Suppressor macrophage treated with lipopolysaccharide for 4 hours (primary cell): ENCODE measurements at places on chromosomes 11 and 22.

GRCh38 chr11:116101902-116102301, 597.7 kb upstream of the CADM1 start:
- DNase-seq, result no peak

DNA sequence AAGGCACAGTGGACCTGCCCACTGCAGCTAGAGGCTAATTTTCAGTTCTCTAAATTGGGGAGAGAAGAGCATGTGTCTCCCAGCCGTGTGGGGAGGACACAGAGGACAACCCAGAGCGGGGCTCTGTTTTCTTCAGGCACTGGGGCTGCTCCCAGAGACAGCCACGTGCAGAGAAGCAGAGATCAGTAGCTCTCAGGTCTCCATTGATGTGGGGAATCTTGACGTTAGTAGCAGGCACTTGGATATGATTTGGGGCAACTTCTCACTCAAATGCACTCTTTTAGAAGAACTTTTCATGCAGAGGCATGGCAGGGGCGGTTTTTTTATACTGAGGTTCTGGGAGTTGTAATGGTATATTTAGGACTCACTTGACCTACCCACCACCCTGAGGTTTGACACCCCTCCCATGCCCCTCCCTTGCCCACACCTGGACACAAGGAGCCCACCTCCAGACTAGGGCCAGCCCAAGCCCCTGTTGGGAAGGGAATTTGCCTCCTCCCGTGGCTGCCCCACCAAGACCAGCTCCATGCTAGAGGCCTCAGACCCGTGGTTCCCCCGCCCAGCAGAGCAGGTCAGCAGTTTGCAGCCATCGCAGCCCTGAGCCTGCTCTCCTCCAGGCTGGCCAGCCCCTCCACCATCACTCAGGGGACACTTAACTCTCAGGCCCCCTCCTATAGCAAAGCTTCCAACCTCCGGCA, 94.2 kb upstream of the RTL6 start:
- DNase-seq, result no peak

DNA sequence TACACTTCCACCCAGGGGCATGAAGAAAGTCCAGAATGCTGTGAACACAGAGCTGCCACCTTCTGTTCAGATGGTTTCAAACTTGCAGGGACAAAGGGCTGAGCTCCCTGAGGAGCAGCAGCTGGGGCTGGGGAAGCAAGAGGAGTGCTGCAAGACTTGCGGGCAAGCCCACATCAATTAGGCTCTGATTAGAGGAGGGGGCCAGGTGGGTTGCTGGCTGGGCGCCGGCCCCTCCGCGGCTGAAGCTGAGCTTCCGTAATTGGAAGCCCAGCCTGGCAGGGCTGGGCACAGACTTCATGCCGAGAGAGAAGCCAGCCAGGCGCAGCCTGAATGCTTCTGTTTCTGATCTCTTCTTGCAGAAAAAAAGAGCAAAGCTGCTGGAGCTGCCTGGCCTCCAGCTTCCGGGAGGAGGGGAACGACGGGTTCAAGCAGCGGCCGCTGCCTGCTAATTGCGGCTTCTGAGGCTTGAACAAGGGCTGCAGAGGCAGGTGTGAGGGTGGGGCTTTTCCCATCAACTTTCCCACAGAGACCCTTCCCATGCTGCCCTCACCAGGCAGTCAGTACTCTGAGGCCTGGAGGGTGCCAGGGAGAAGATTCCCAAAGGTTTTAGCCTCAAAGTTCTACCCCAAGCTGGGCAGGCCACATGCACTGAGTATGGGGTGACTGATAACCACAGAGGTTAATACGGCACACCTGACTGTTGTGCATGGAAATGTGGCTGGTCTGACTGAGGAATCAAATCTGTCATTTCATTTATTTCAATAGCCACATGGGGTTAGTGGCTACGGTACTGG, 91.1 kb upstream of the LMO1 start:
- DNase-seq, result no peak

DNA sequence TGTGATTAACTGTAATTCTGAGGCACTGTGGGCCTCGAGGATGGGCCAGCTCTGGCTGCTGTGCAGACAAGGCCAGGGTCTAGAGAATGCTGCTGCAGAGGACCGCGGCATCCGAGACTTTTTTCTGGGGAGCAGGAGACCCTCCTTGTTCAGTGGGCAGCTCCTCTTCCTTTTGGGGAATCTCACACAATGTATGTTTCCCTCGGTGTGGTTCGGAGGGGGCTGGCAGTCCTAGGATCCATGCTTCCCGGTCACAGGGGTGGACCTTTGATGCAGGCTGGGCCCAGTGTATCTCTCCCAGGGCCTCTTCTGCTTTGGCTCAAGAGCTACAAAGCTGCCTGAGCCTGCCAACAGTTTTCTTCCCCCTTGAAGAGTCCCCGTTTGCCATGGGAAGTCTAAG, 31.5 kb downstream of the MYEOV start:
- no peak for DNase-seq

DNA sequence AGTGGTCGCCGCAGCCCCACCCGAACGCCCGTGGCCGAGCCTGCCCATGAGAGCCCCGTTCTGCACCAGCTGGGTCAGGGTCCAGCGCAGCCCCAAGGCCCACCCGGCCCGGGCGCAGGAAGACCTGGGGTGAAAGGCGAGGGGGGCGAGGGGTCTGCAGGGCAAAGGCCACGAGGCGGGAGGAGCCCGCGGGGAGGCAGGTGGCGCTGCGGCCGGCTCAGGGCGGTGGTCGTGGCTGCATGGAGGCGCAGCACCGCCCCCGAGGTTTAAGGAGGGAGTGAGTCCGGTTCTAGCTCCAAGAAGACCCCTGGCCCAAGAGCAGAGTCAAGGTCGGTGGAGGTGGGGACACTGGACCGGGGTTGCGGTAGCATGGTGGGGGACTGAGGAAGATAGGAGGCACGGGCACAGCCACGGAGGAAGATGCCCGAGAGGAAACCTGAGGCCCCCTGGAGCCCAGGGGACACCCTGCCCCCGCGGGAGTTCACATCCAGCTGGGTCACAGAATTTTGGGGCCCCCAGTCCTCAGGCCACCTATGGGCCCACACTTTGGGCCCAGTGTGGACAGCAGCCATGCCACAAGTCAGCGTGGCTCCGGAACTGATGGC, 514 bp upstream of the HDAC10 start:
- no peak for DNase-seq
